ENCODE measurements at places on chromosomes 7 and 10.

DNA sequence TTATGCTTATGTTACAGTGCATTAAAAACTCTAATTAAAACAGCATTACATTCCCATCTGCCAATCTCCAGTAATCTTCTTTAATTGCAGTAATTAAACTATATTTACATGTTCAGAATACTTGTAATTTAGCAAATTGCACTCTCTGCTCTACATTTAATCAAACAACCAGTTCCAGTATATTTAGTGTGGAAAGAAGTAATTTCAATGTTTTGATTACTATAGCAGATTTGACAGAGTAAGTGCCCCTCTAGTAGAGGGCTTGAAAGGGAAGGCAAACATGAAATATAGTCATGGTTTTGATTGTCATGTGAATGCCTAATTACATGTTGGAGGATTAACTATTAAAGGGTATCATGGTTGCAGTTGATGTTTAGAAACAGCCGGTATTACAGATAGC, 739.7 kb downstream of the AUTS2 start:
- DNase-seq, result no peak

DNA sequence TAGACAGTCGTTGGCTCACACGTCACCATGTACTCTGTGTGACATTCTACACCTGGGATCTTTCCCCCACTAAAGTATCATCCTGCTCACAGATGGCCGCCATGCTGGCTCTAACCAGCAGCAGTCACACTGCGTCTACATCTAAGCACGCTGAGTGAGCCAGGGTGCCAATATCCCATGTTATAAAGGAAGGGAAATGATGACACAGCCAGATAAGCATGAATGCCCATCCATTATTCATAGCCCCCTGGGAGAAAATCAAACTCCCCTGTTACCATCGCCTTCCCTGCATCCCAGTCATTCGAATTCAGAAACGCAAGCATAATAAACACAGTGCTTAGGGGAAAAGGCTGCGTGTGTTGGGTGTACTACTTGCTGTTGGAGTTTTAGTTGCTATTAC, 698.2 kb upstream of the AUTS2 start:
- DNase-seq, result no peak

GRCh38 chr10:71086439-71087080, 125.8 kb upstream of the UNC5B start:
- DNase-seq, result peak; percentile 3

DNA sequence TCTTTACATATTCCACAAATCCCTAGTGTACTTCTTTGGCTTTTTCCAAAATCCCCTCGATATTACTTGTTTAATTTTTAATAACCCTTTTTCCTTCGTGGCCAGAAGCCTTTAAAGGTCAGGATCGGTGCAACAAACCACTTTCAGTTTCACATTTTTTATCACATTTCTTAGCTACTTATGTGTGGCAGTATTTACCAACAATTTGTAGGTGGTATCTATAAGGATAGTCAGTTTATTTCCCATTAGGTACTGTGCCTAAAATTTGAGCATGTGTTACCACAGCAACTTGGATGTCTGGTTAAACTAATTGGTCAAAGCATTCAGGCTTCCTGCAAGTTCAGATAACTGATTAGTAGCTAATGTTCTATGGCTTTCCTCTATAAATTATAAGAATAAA, 104.9 kb downstream of the CDK14 start:
- DNase-seq, result no peak

GRCh38 chr10:78013564-78013963, 15.8 kb downstream of the POLR3A start:
- DNase-seq, result no peak

DNA sequence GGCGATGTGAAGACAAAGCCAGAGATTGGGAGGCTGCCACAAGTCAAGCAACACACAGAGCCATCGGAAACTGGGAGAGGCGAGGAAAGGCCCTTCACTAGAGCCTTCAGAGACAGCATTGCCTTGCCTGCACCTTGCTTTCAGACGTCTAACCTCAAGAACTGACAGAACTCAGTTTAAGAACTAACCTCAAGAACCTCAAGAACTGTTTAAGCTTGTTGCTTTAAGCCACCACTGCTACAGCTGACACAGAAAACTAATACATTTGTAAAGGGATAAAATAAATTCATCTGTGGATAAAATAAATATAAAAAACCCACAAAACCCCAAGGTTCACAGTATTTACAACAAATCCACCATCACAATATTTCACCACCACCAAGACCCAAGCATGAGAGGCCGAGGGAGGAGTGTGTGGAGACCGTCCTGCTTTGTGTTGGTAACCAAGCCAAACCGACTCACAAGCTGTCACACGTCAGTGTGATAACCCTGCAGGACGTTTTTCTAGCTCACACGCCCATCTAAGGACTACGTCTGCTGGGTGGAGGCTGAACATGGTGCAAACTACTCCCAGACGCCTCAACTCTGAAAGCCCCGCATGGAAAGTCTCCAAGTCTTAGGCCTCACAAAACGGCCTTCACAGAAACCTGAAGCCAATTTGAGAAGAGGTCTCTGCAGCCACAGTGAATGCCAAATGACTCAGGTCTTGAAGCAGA, 116.8 kb downstream of the ABLIM1 start:
- DNase-seq, result no peak

DNA sequence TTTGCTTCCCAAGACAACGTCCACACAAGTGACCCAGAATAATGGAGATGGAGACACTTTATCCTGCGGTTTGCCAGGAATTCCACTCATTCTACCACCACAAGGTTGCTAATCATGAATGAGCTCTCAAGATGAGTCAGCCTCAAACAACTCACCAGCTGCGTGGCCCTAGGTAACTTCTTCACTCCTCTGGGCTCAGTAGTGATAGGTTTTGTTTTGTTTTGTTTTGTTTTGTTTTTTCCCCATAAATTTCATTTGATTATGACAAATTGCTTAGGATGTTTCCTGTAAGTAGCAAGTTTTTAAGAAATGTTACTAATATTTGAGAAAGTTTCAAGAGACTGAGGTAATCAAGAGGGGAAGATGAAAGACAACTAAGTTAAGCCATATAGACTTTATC, 286.8 kb downstream of the PARD3 start:
- peak; percentile 80 for DNase-seq

GRCh38 chr10:125054669-125055268, 105.6 kb downstream of the CTBP2 start:
- DNase-seq, result no peak

DNA sequence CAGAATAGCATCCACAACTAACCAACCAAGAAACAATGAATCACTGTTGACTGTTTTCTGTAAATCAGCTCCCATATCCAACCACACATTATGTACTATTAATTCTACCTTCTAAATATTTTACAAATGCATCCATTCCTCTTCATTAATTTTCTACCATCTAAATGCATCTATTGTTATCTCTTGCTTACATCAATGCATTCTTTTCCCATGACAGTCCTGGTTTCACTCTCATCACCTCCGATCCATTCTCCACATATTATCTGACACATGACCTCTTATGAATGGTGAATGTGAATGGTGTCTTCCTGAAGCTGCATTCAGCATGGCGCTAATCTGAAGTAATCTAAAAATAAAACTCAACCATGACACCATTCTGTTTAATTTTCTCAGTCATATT, 153.8 kb upstream of the CALCR start:
- DNase-seq, result peak; percentile 17

DNA sequence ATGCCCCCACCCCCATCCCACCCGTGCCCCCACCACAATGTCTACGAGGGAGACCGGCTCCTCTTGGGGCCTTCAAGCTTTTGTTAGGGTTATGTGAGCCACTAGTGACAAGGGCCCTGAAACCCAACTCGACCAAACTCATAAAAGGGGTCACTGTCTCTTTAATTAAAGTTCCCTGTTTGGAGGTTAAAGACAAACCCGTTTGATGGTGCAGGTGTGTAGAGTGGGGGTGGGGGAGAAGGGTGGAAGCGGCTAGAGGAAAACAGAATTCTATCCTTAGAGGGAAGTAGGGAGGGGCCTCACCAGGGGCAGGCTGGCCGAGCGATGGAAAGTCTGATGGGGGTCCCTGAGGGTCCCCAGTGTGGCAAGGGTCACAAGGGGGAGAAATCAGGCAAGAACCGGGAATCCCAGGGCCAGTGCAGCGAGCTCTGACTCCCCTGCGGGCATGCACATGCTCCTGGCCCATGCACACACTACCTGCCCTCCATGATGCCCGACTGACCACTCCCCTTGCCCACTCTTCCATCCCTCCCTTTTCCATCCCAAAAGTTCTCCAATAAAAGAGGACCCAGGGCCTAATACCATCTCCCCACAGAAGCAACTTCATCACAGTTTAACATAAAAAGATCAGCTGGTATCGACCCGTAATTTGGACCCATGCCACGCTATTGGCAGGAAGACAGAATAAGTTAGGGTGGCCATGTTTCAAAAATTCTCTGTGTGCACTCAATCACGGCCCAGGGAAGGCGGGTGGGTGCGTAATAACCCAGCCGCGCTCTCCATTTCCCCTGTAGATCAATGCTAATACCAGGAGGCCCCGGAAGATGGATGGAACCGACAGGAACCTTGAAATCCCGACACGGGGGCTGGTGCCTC, 35.9 kb upstream of the SLF2 start:
- DNase-seq, result no peak

DNA sequence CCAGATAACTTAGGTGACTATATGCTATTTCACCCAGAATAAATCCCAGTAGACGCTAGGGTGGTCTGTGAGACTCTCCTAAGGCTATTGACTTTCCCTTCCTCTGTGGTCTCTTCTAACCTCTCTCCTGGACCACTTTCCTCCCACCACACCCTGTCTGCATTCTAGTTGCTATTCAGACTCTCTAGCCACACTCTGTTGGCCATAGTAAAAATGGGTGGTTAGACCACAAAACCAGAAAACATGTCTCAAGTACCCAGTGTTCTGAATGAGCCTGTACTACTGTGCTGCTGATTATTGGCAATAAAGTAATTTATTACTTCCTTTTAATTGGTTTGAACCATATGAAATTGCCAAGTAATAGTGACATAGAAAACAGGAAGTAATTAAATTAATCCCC, 240.8 kb downstream of the KIF20B start:
- DNase-seq, result no peak

DNA sequence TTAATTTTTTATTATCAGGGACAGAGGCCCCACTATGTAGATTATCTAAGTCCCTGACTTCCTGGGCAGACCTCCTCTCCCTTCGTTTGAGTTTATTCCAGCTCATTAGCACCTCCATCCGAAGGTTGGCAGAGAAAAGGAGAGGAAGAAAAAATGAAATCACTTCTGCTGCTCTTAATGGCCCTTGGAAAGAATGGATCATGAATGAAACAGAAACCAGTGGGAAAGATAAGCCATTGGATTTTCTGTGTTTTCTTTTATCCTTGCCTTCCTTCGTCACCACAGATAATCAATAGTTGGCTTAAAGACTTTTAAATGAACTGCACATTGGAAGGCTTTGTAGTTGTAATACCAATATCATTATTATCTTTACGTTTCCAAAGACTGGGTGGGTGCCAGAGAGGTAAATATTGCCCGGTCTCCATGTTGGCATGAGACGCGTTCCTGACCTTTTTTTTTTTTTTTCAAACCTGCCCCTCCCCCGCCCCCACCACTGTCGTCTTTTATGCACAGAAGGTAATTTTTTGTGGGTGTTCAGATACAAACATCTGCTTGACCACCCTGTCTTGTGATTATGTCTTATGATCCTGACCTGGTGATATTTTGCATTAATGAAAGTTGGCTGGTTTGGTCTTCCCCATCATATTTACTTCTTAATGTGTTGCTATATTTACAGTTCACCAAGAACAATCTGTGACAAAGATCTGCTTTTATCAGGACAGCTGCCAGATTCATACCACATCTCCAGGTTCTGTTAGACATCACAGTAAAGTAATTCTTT, 116.8 kb downstream of the ARID5B start:
- DNase-seq, result no peak

DNA sequence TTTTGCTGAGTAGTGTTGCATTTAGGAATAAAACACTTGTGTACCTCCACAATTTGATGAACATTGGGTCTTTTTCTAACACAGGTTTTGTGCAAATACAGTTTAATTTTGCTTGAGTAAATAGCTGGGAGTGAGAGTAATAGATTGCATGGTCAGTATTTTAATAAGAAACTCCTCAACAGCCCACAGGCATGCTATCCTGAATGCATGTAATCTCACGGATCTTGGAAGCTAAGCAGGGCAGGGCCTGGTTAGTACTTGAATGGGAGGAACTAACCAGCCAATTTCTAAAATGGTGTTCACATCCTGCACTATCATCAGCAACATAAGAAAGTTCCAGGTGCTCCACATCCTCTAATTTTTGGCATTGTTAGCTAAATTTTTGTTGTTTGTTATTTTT, 685.4 kb upstream of the MBL2 start:
- DNase-seq, result no peak

DNA sequence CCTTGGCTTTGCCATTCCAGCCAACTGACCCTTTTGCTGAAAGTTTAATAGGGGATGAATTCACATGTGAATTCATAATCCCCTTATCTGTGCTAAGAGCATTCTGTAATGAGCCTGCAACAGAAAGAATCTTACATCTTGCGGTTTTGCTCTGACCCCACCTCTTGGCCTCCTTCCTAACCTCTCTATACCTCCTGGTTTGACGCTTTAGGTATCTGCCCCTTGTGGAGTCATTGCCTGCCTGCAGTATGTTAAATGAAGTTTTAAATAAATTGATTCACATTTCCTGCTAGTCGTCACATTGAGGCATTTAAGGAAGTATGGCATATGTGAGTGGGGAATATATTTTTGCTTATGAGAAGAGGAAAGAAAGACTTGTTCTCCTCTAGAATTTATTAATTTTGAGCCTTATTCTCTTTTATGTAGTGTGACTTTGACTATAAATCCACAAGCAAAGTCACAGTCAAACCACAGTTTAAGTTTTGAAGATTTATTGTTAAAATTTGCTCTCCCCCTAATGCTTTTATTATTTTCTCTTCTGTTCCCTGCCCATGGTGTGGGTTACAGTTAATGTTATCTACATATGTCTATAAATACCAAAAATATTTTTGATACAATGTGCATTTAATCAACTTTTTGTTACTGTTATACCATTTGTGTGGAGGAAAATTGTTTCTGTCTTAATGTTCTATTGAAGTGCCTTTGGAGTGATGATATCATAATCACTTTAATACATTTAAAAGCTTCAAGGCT, 60.9 kb downstream of the LRMDA start:
- DNase-seq, result no peak

DNA sequence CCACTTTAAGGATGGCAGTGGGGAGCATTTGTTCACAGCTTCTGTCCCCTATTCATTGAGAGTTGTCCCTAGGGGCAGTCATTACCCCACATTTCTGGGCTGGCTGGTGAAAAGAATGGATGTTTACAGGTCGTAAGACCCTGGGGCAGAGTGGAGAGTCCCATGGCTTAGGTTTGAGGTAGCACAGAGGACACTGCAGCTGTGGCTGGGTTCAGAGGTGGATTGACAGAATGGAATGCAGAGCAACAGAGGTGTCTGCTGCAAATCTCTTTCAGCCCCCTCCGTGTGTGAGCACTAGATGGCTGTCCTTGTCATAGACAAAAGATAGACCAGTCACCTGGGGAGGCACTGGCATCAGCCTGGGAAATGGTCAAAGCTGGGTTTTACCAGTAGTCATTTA, 141.9 kb downstream of the CACNB2 start:
- DNase-seq, result no peak

- DNase-seq, result peak; percentile 29
These were observed 825 bp downstream of the RAB11FIP2 start for GRCh38 chr10:118045837-118046394.

- no peak for DNase-seq
These were observed 6.5 kb upstream of the ADCY1 start for GRCh38 chr7:45567713-45568112.

- DNase-seq, result no peak
These were observed 99.8 kb downstream of the SND1 start for GRCh38 chr7:127751490-127752448.
